ENCODE measurements at places on chromosomes 4 and X.

DNA sequence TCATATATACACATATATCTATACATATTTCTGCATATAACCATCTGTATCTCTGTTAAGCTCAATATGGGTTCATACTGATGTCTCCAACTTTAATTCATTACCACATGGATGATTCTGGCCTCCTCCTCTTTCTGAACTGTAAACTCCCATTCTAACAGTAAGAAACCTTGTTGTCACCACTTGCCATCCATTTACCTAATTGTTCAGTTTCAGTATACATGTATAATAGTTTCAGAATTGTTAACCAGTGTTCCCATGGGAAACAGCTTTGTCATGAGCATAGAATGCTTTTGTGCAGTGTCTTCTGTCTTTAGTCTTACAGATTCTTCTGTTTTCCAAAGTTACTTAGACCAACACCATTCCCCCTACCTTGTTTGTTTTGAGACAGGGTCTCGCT, 35.9 kb downstream of the SLC9A6 start:
- no peak for DNase-seq

GRCh38 chrX:71493111-71493613, 39.7 kb upstream of the OGT start:
- no peak for DNase-seq

- no peak for DNase-seq
Observed at GRCh38 chrX:68901519-68901918, 72.7 kb downstream of the EFNB1 start.

DNA sequence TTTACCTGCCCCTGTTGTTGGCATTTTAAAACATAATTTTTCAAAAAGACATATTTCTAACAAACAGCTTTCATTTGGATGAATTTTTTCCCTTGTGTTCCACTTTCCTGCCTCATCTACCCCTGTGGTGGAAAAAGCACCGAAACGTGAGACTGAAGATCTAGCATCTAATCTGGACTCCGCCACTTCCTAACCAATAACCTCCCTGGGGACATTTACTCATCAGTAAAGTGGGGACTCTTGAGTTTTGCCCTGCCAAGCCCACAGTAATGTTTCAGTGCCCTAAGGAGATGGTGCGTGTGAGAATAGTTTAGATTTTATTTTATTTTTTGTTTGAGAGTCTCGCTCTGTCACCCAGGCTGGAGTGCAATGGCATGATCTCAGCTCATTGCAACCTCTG, 56.7 kb downstream of the ADGRG2 start:
- DNase-seq, result no peak

GRCh38 chrX:129791961-129792570, 12.3 kb downstream of the SASH3 start:
- no peak for DNase-seq

DNA sequence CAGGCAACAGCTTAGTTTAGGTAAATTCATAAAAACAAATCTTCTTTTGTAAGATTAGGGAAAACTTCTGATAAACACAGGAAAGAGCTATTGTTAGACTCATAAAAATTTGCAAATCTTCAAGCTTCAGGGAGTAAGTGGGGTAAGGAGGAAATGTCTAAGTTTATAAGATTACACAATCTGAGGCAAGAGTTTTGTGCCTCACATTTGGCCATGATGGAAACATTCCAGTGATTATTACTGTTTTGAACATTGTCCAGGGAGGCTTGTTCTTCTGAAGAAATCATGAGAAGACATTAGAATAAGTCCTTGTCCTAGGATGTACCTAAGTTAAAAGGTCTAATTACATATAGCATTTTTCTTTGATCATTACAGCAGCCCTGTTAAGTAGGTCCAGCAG, 72.8 kb downstream of the MAOB start:
- no peak for DNase-seq

GRCh38 chr4:56803471-56803870, 18.0 kb downstream of the SPINK2 start:
- peak; percentile 15 for DNase-seq

DNA sequence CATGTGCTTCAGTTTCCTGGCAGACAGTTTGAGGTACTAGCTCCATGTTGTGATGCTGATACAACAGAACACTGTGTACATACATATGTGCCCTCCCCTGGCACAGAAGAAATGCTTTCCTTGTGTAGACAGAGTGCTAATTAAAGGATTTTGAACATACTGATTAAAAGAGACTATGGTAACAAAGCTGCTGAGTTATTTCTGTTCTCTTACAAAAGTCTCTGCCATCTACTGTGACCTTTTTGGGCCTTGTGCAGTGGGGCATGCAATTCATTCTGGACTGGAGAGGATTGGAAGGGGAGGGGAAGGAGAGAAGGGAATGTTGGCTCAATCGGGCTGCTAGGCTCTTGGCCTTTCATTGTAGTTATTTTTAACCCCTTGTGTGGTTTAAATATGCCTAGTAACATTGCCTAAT, 6.0 kb downstream of the PDLIM5 start:
- no peak for DNase-seq

DNA sequence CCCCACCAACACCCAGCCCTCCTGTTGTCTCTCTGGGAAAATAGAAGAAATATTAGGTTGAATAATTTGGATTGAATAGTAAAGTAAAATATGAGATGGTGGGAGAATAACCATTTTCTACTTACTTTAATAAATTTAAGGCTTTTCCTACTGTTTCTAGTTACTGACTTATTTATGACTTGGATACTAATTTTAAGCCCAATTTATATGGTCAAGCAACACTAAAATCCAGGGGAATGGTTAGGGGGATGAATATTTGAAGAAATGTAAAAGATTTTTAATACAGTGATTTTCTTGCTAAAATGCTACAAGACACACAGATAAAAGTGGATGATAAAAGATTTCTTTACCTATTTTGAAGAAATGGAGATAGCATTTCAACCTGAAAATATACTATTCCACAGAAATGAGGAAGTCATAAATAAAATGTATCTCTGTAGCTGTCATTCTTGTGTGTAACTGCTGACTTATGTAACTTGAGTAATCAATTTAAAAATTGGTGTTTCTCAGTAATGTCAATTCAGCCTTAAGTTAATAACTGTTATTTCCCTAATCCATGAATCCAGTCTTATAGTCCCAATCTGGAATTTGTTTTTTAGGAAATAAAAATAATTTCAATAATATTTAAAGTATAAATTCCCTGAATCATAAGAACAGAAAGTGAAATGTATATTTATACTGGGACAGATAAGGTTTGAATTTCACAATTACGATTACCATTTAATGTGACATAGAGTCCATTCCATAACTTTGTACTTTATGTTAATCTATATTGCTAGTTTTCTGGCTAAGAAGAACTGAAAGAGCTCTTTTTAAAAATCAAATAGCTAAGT, 24.3 kb upstream of the IL2 start:
- no peak for DNase-seq

GRCh38 chrX:112081781-112082652, 559 bp downstream of the TRPC5 start:
- no peak for DNase-seq

- DNase-seq, result no peak
Observed at GRCh38 chr4:168888715-168889215, 121.3 kb downstream of the CBR4 start.

GRCh38 chr4:29058531-29058930, 1661.6 kb upstream of the PCDH7 start:
- DNase-seq, result no peak

DNA sequence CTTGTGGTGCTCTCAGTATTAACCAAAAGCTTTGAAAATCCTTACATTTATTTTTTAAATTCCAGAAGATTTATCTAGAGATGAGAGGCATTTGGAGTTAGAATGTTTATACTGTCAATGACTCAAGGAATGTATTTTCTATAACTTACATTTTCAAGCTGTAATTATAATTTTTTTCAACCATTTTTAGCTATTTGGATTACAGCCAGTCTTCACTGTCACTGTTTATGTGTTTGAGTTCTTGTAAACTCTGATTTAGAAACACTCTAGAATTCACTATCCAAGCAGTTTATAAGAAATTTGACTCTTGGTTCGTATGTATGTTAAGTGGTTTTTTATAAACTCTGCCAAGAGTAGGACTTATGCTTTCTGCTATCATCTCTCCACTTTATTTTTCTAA, 36.7 kb upstream of the GUCY1A1 start:
- no peak for DNase-seq

DNA sequence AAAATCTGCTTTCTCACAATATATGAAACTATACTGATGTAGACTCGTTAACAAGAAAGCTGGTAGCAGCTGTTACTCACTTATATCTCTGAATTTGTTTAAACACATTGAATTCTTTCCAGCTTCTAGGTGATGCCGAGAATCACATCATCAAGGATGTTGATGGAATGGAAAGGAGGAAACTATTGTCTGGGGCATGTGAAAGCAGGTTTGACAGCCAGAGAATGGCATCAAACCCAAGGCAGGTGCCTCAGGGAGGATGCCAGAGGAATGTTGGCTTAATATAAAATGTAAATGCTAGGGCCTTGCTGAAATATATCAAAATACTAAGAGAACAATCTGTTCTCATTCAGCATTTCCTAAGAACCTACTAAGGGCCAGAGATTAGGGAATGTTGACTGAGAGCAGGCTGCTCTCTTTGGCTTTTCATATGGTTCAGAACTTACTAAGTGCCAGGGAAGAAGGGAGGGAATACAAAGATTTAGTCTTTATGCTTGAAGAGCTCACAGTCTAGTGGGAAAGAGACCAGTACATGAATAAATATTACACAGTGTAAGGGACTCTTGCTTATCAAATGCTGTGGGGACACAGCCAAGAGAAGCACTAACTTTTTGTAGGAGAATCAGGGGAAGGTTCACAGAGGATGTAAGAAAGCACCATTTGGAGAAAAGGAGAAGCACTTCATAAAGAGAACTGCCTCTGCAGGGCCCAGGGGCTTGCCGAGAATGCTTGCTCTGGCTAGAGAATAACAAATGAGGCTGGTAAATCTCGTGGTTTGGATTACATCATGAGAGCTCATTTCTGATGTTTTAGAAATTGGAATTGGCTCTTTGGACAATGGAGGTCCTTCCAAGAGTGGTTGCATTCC, 14.7 kb downstream of the SLIT2 start:
- no peak for DNase-seq

- DNase-seq, result no peak
Observed at GRCh38 chr4:18103876-18104605, 82.5 kb upstream of the LCORL start.

- DNase-seq, result no peak
Observed at GRCh38 chrX:53031380-53031779, 17.2 kb upstream of the GPR173 start.

DNA sequence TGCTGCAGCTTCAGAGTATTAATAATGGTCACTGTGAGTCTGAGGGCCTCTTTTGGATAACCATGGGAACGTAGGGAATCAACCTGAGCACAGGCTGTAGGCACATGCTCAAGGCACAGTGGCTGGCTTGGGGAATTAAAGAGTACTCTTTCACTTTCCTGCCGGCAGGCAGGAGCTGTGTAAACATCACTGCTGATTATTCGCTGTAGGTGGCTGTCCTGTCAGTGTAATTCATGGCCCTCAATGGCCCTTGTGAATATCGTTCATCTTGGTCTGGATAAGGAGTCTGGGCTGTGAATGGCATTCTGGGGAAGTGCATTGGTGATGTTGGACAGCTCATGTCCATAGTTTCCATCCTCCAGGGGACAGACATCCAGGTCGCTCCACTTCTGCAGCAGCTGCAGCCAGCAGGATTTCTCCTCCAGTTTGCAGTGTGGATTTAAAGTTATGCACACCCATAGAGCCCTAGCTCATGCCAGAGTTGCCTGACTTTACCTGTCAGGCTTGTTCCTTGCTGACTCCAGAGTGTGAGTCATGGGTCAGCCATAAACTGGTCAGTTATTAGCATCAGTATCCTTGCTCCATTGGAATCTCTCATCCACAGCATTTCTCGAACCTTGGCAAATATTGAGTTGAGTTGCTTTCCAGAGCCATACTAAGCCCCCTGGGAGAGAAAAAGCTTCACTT, 43.0 kb downstream of the C4orf33 start:
- DNase-seq, result no peak

GRCh38 chrX:71514367-71515037, 18.4 kb upstream of the OGT start:
- no peak for DNase-seq

DNA sequence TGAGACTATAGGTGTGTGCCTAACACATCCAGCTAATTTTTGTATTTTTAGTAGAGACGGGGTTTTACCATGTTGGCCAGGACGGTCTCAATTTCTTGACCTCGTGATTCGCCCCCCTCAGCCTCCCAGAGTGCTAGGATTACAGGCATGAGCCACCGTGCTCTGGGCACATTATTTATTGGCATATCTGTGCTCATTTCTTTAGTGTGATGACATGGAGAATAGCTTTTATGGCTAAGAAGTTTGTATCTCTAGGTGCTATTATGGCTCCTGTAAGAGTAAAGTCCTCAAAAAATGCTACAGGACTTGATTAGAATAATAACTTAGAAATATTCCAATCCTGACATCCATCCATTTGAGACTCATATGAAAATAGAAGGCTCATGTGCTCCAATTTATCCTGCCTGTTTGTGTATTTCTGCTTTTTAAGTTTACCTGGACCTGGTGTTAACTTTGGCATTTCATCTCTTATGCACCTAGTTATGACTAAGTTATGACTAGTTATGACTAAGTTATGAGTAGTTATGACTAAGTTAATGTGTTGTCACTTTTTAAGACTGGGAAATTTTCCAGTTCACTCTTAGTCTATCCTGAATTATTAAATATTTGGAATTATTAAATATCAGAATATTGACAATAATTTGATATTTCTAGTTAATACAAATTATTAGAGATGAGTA, 36.4 kb upstream of the UNC5C start:
- no peak for DNase-seq

GRCh38 chr4:69974631-69975030, 9.1 kb upstream of the CSN2 start:
- DNase-seq, result no peak

DNA sequence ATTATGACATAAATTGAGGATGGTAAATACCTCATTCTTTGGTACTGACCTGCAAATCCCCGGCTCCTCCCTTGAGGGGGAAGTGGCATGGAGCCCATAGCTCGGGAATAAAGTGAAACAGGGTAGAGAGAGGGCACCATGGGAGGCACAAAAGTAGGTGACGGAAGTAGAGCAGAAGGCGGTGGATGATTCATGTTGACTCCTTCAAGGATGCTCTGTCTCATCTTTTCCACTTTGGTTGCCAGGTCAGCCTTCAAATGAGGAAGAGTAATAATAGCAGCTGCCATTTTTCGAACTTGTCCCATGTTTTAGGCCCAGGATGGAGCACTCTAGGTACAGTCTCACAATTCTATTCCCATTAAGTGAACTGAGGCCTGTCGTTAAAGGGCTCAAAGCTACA, 41.4 kb upstream of the PHF8 start:
- DNase-seq, result no peak

DNA sequence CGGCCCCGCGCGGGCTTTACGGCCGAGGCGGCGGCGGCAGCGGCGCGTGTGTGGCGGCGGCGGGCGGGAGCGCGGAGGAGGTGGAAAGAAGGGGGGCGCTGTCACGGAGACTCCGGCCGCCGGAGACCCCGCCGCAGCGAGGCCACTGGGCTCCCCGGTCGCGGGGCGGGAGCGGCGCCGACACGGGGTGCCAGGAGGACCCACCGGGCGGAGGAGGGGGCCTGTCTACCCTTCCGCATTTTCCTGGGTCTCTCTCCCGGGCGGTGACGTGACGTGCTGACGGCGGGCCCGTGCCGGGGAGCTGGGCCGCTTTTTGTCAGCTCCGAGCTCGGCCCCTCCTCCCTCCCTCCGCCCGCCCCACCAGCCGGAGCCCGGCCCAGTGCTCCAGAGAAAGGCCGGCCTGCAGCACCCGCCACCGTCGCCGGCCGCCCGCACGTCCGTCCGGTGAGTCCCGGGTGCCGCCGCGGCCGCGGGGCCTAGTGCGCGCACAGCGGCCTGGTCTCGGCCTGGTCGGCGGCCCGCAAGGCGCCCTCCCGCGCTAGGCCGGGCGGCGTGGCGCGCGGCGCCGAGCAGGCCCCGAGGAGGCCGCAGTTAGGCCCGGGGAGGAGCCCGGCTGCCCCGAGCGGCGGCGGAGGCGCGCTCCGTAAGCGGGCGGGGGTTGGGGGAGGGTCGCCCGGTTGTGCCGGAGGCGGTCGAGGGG, at the start of gene ZFX:
TSS of gene ZFX (plus strand) at position 379 of the 700 bp plus-strand sequence. CDS start 23,014 bp downstream, outside the sequence.
- DNase-seq, result peak; percentile 44

All from T-helper 2 cell treated with Interferon-gamma antibody and Interleukin-4, amounts not matched to agents 5 μg/mL and 100 μg/mL, for 36 hours (primary cell).